ENCODE measurements at places on chromosomes 4 and X.
A peak's percentile ranks its signal among the peaks of the same experiment; 100 is the strongest.

DNA sequence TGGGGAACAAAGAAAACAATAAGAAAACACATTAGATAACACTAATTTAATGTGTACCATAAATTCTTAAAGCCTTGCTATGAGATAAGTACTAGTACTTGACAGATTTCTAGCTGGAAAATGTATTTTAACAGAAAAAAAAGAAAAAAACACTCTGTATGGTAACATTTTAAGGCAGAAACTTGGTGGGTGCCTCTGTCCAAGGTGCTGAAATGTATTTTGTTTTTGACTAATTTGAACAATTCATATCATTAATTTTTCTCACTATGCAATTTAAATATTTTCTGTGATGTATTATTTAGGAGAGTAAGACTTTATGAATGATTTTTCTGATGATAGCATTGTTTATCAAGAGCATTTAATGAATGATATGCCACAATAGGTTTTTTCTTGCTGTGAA, 107.5 kb downstream of the GABRG1 start:
- DNase-seq: no peak

DNA sequence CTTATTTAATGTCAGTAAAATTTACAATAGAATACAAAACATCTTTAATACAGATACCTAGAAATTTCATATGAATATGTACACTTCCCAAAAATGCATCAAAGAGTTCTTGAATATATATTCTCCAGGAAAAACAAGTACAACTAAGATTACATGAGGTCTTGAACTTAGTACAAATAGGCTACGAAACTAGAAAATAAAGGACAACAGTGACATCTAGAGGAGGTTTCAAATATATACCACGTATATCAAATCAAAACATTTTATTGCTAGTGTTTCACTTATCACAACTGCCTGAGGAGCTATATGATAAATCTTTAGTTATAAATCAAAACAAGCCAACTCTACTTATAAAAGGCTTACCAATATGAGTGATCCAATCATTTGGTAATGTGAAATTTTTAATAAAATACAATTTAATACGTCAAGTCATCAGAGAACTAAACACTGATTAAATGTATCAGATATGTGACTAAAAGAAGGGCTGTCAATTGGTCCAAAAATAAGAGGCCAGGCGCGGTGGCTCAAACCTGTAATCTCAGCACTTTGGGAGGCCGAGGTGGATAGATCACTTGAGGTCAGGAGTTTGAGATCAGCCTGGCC, 36.6 kb downstream of the ANAPC10 start:
- DNase-seq: peak; percentile 38

GRCh38 chr4:116880625-116881024, 204.8 kb downstream of the TRAM1L1 start:
- no peak for DNase-seq

DNA sequence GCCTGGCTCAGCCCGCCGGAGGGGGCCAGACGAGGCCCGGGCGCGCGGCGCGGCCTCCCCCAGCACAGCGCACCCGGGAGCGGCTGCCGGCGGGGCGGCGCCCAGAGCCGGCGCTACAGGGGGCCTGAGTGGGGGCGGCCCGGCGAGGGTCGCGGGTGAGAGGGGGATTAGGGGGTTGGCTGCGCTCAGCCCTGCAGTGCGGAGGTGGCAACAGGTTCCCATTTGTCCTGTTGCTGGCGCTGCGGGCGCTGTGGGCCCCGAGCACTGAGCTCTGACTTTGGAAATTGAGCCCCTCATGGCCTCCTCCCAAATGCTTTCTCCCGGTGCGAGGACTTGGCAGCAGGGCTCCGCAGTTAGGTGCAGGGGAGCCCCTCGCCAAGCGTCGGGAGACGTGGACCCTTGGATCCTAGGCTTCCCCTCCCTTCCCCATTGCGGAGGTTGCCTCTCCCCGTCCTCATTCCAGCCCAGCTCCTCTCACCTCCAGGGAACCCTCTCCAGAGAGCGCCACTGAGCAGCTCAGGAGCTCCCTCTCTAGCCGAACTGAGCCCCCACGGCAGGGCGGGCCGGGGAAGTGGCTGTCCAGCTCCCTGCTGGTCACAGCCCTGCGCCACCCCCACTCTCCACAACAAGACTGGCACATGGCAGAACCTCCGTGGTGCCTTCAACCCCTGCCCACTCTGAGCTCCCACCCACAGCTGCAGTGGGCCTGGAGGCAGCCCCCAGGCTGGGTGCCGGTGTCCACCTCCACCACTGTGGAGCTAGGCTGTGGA, 2.5 kb upstream of the DUSP9 start:
- no peak for DNase-seq

DNA sequence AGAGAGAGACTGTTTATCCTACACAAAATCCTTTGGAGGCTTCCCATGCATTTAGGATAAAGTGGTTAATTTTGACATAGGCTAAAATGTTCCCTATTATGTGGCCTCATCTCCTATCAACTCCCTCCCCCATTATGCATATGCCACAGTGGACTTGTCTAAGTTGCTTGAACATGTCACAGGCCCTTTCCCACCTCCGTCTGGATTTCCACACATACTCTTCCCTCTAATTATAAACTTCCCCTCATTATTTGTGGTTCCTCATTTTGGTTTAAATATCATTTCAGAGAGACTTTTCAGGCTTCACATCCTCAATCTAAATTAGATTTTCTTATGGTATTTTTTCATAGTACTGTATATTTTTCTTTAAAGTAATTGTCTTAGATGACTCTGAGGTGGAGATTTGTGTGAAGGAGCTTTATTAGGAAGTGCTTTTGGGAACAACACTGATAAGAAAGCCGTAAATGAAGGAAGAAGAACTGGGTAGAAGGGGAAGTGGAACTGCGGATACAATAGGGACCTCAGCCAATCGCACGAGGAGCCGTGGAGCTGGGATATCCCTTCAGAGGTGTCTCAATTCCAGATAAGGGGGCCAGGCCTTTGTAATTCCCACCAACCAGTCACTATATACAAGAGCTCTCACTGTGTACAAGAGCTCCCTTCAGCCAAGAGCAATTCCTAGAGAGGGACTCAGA, 7.9 kb downstream of the C4orf17 start:
- peak; percentile 41 for DNase-seq

- DNase-seq: peak; percentile 3
These were observed 608 bp downstream of the TAF1 start for GRCh38 chrX:71366674-71367256.

GRCh38 chr4:126753592-126753991, 879.2 kb upstream of the INTU start:
- no peak for DNase-seq

DNA sequence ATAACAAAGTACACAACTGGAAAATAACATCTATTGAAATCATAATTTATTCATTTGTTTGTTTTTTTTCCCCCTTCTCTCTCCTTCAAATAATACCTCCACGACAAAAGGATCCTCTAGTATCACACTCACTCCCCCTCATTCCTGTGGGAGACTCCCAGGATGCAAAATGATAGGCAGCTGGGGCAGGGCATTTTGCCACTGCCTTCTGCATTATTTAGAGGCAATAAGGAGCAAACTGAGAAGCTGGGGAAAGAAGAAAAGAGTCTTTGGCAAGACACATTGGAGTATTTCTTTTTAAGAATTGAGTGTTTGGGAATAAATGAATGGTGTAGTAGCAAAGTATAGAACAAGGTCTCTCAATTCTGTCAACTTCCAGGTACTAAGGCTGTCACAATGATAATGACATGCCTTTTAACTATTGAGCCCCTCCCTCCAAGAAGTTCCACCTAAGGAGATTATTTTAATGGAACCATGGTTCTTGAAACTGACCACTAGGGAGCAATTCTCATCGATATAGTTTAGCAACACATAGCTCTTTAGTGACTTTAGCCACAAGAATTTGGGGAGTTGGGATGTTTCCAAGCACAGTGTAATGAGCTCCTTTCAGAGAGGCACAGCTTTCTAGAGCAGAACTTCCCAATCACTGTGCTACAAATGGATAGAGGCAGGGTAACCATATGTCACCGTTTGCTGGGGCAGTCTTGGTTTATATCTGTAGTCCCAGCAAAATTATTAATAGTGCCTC, 303.3 kb downstream of the FRMPD4 start:
- DNase-seq: no peak

DNA sequence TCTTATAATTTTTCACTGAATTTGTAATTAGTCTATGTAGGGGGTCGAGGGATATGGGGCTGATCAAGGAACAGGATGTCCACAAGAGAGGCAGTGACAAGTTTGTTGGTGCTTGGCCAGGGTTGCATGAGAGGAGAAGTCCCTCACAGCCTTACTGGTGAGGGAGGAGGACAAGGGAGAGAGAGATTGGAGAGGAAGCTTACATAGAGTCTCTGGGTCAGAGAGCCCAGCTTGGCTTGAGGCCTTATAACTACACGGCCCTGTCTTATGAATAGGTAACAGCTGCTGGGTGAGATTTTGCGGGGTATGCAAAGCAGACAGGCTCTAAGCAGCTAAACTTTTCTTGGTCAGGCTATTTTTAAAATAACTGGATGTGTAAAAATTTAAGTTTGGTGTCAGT, 37.9 kb upstream of the OTUD4 start:
- DNase-seq: no peak

DNA sequence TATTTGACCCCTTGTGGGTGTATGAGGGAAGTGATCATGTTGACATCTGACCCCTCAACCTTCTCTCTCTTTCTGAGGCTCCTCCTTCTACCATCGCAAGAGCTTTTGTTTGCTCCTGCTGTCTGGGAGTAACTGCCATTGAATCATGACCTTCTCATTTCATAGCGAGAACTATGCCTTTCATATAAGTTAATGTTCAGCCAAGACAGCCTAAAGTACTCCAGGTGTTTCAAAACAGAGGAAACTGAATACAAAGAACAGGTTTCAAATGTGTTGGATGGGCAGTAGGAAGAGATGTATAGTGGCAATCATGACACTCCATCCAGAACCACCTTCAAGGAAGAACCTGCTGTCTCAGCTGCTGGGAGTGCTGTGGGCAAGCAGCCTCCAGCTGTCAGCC, 403.1 kb downstream of the MID1IP1 start:
- DNase-seq: no peak

- no peak for DNase-seq
These were observed 84.9 kb downstream of the ARHGAP6 start for GRCh38 chrX:11580789-11581188.

DNA sequence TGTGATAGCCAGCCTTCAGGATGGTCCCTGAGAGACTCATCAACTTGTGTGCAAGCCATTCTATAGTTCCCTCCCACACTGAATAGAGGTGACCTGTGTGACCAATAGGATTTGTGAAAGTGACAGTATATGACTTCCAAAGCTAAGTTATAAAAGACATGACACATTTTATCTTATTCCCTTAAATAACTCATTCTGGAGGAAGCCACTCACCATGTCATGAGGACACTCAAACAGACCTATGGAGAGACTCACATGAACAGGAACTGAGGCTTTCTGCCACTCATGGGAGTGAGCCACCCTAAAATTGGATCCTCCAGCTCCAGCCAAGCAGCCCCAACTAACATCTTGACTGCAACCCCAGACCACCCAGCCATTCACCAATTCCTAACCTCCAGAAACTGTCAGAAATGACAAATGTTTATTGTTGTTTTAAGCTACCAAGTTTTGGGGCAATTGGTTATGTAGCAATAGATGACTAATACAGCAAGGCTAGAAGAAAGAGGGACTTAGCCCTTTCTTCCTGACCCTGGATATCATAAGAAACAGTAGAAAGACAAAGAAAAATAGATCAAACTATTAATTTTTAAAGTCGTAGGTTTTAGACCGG, 9.0 kb upstream of the CHIC2 start:
- peak; percentile 62 for DNase-seq

GRCh38 chr4:156693557-156693956, 278.0 kb downstream of the PDGFC start:
- DNase-seq: no peak

GRCh38 chr4:110208419-110208818, 10.0 kb upstream of the ELOVL6 start:
- DNase-seq: no peak

DNA sequence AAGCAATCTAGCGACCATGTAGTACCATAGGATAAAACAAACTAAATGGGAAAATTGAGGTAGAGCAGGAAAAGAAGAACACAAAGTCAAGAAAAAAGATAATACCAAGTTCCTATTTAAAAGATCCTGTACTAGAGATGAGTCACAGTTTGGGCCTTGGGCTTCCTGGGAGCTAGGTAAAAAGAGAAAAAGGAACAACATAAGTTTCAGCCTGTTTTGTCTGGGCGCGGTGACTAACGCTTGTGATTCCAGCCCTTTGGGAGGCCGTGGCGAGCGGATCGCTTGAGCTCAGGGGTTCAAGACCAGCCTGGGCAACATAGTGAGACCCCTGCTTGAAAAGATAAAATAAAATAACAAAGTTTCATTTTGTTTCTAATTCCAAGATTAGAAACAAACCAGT, 14.0 kb upstream of the TMEM156 start:
- peak; percentile 79 for DNase-seq

- DNase-seq: no peak
These were observed 38.6 kb upstream of the HMX1 start for GRCh38 chr4:8910100-8910821.

DNA sequence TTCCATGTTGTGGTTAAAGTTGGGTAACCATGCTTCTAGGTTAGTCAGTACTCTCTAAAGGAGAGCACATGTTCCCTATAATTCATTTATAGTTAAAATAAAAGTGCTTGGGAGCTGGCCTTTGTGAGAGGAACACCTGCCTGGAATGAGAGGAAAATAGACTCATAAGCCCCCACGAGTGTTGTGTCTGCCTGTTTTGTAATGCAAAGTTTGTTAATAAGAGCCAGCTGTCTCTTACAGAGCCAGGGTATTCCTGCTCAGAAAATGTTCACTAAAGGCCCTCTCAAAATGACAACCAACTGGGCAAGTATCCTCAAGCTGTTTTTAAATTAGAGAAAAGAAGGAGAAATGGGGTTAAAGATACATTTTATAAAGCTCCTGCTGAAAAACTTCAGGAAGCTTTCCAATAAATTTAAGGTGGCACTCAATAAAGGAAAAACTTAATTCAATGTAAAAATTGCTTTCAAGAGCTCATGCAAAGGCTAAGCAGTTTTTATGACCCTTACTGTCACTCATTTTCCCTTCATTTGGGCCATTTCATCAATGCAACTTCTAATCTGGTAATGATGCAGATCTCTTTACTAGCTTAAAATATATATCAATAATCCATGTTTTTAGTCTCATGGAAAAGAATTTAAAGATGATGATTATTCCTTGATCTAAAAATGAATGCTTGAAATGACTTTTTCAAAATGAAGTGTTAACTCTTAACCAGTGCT, 793.6 kb downstream of the STPG2 start:
- DNase-seq: no peak

- DNase-seq: no peak
These were observed 54.6 kb upstream of the HHIP start for GRCh38 chr4:144591401-144591800.

- DNase-seq: no peak
These were observed 1841.9 kb downstream of the STIM2 start for GRCh38 chr4:28702571-28702970.

- DNase-seq: no peak
These were observed 27.8 kb downstream of the TCEAL1 start for GRCh38 chrX:103656617-103657016.

- peak; percentile 87 for DNase-seq
These were observed 47.7 kb downstream of the DDX3X start for GRCh38 chrX:41381685-41382084.

DNA sequence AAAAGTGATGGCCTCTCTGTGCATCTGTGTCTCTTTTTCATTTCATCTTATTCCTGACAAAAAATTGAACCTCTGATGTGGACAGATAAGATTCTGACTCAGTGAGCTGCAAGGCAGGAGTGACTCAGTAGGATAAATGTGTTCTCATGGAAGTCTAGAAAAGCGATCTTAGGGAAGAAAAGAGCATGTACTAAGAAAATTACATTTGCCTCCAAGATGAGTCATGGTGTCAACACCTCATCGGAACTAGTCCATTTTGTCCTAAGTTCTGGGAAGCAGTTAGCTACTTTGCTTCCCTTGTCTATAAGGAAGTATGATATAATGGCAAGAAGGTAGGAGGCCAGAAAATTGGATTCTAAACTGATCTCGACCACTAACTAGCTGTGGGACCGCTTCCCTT, 83.5 kb upstream of the AFF2 start:
- DNase-seq: peak; percentile 18
